ENCODE measurements at places on chromosomes 3 and 15.
A peak's percentile ranks its signal among the peaks of the same experiment; 100 is the strongest.

DNA sequence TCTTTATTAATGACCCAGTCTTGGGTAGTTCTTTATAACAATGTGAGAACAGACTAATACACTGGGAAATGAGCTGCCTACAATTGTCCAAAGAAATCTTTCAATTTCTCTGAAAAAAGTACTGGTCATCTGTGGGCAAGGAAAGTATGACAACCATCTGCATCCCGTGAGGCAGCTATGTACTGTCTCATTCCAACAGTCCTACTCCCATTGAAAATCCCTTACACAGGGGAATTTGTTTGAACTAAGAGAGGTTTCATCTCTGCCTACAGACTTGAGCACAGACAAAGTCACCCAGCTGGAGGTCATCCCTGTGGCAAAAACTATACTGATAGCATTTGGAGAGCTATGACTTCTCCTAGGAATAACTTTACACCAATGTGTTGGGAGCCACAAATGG lies 27.1 kb downstream of the SHC4 start:
- H3K4me3 ChIP-seq: no peak overlapping the region
- no peak overlapping the region for H3K27ac ChIP-seq
- no peaks in the 10 kb centered on the region for H3K4me1 ChIP-seq
- DNase-seq: no peak
- no peaks in the 10 kb centered on the region for H3K36me3 ChIP-seq

DNA sequence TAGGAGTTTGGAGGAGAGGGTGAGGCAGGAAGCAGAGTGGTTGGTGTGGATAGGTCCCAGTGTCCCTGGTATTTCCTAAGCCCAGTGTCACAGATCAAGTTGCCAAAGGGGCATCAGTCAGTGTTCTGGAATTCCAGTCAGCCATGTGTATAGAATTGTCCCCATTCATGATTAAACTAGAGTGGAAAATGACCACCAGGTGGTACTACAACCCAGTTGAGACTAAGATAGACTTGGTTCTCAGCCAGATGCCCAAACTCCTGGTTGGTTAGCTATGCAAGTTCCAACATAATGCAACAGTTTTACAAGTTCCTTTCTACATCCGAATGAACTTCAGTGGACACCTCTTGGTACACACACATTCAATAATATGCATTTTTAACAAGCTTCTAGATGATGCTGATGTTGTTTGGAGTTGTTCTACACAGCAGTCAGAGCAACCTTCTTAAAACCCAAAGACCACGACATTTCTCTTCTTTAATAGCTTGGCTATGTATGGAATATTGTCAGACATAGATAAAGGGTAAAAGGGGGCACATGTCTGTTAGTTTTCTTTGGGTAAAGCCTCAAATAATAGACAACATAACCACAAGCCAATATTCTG lies 8.4 kb upstream of the ATR start:
- no peak overlapping the region for H3K4me3 ChIP-seq
- no peaks in the 10 kb centered on the region for H3K36me3 ChIP-seq
- no peaks in the 10 kb centered on the region for H3K27me3 ChIP-seq
- H3K27ac ChIP-seq: no peak overlapping the region
- H3K4me1 ChIP-seq: no peaks in the 10 kb centered on the region

GRCh38 chr3:149120051-149120972 lies 9.1 kb upstream of the HPS3 start:
- no peaks in the 10 kb centered on the region for H3K4me1 ChIP-seq
- no peaks in the 10 kb centered on the region for H3K27me3 ChIP-seq
- H3K36me3 ChIP-seq: no peaks in the 10 kb centered on the region
- no peak for DNase-seq
- H3K4me3 ChIP-seq: no peak overlapping the region

DNA sequence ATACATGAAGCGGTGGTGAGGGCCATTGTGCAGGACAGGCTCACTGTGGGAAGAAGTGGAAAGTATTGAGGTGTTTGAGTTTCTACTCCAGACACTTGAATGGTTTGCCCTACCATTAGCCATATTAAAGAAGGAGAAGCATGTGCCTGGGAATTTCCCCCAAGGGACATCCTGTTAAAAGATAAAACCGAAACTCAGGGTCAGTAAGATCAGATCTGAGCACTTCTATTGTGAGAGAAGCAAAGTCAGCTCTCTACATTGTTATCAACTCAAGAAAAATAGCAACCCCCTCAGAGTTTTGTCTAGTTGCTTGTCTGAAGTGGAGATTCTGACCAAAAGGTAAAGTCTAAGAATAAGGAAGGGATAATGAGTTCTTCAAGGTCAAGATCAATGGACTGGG lies 269.8 kb downstream of the CHST2 start:
- no peak overlapping the region for H3K4me3 ChIP-seq
- H3K27ac ChIP-seq: no peak overlapping the region
- no peaks in the 10 kb centered on the region for H3K27me3 ChIP-seq
- no peaks in the 10 kb centered on the region for H3K36me3 ChIP-seq
- no peaks in the 10 kb centered on the region for H3K4me1 ChIP-seq

DNA sequence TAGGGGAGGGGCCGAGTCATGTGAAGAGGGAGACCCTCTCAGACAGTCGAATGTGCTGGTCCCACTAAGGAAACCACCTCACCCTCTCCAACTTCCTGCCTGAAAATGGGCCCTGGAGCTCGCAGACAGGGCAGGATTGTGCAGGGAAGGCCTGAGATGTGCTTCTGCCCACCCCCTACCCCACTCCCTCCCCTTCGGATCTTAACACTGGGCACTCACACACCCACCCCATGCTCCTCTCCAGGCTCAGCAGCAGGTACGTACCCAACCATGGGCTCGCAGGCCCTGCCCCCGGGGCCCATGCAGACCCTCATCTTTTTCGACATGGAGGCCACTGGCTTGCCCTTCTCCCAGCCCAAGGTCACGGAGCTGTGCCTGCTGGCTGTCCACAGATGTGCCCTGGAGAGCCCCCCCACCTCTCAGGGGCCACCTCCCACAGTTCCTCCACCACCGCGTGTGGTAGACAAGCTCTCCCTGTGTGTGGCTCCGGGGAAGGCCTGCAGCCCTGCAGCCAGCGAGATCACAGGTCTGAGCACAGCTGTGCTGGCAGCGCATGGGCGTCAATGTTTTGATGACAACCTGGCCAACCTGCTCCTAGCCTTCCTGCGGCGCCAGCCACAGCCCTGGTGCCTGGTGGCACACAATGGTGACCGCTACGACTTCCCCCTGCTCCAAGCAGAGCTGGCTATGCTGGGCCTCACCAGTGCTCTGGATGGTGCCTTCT lies 20.0 kb downstream of the ATRIP start:
- H3K27ac ChIP-seq: peak overlapping the region; percentile 96
- peaks cover 48% of the 10 kb centered on the region for H3K4me1 ChIP-seq
- H3K4me3 ChIP-seq: peak overlapping the region; percentile 52
- peak; percentile 48 for DNase-seq
- no peaks in the 10 kb centered on the region for H3K36me3 ChIP-seq

DNA sequence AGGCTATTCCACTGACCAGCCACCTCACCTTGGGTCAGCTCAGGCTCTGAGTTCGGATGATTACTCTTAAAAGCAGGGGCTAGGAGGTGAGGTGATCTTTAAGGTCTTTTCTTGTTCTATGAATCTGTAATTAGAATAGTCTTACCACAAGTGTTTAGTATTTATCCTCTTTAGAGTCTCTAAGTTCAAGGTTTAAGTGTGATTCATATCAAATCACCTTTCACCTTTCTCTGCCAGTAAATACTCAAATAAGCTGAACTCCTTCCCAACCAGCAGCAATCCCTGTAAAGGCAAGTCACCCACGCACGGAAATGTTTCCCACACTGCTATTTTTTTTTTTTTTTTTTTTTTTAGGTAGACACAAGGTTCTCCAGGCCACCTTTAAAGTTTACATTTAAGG lies 14.5 kb upstream of the TMEM44 start:
- peaks cover 53% of the 10 kb centered on the region for H3K36me3 ChIP-seq
- DNase-seq: no peak
- H3K27ac ChIP-seq: no peak overlapping the region
- H3K4me1 ChIP-seq: no peaks in the 10 kb centered on the region
- no peaks in the 10 kb centered on the region for H3K27me3 ChIP-seq

GRCh38 chr15:89967881-89968280 lies 33.2 kb upstream of the ZNF710 start:
- no peak overlapping the region for H3K4me3 ChIP-seq
- no peak for DNase-seq
- no peaks in the 10 kb centered on the region for H3K36me3 ChIP-seq
- no peaks in the 10 kb centered on the region for H3K27me3 ChIP-seq

- H3K27me3 ChIP-seq: peaks cover 44% of the 10 kb centered on the region
- peaks cover 3% of the 10 kb centered on the region for H3K4me1 ChIP-seq
- DNase-seq: peak; percentile 77
- peak overlapping the region; percentile 10 for H3K27ac ChIP-seq
- H3K36me3 ChIP-seq: no peaks in the 10 kb centered on the region
- no peak overlapping the region for H3K4me3 ChIP-seq
These were observed 1.0 kb downstream of the IQSEC1 start for GRCh38 chr3:13072239-13072599.

DNA sequence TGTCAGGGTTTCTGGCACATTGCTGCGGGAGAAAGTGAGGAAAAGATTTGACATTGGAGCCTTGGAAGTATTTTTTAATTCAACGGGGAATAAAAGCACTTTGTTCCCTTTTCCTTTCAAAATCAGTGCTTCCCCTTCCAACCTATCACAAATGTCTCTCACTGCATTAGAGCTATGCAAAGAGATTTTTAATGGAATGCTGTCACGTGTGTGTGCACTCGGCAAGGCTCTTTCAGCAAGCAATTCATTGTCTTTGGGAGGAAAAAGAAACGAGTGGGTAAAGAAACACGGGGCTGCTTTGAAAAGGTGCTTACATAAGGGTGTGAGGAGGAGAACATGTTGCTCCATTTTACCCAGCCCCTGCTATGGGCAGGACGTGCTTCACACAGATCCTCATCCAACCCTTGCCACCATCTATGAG lies 490.4 kb upstream of the PROK2 start:
- H3K4me1 ChIP-seq: peaks cover 15% of the 10 kb centered on the region
- H3K27ac ChIP-seq: no peak overlapping the region
- H3K27me3 ChIP-seq: no peaks in the 10 kb centered on the region
- no peak overlapping the region for H3K4me3 ChIP-seq
- DNase-seq: no peak

DNA sequence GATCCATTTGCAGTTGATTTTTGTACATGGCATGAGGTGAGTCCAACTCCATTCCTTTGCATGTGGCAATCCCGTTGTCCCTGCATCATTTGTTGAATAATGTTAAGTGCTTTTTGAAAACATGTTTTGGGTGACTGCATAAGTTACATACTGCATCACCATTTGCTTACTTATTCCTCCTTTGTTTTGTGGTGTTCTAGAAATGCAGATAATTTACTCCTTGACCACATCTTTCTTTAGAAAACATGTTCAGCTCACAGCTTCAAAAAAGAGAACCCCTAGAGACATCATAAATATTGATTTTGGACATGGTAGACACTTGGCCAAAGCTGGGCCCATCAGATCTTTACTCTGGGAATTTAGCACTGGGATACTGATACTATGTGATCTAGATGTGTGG lies 135.3 kb upstream of the DAZL start:
- DNase-seq: no peak
- no peaks in the 10 kb centered on the region for H3K27me3 ChIP-seq
- H3K4me1 ChIP-seq: no peaks in the 10 kb centered on the region
- no peak overlapping the region for H3K4me3 ChIP-seq
- no peak overlapping the region for H3K27ac ChIP-seq
- no peaks in the 10 kb centered on the region for H3K36me3 ChIP-seq

GRCh38 chr3:141489203-141489602 lies 2.4 kb downstream of the RASA2 start:
- H3K4me1 ChIP-seq: peaks cover 18% of the 10 kb centered on the region
- no peaks in the 10 kb centered on the region for H3K27me3 ChIP-seq
- H3K27ac ChIP-seq: no peak overlapping the region
- DNase-seq: no peak
- no peak overlapping the region for H3K4me3 ChIP-seq

DNA sequence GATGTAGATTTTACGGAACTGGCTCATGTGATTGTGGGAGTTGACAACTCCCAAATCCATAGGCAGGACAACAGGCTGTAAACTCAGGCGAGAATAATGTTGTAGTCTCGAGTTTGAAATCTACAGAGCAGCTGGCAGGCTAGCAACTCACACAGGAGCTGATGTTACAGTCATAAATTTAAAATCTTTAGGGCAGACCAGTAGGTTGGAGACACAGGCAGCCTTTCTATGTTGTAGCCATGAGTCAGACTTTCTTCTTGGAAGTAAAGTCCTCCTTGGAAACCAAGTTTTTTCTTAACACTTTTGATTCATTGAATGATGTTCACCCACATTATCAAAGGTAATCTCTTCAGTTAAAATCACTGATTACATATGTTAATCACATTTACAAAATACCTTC lies 89.1 kb upstream of the ALCAM start:
- no peak overlapping the region for H3K4me3 ChIP-seq
- H3K27ac ChIP-seq: no peak overlapping the region
- H3K4me1 ChIP-seq: no peaks in the 10 kb centered on the region
- H3K36me3 ChIP-seq: no peaks in the 10 kb centered on the region

GRCh38 chr3:144237351-144237750 lies 265.7 kb downstream of the DIPK2A start:
- no peak overlapping the region for H3K27ac ChIP-seq
- H3K4me3 ChIP-seq: no peak overlapping the region
- H3K36me3 ChIP-seq: no peaks in the 10 kb centered on the region
- no peak for DNase-seq

DNA sequence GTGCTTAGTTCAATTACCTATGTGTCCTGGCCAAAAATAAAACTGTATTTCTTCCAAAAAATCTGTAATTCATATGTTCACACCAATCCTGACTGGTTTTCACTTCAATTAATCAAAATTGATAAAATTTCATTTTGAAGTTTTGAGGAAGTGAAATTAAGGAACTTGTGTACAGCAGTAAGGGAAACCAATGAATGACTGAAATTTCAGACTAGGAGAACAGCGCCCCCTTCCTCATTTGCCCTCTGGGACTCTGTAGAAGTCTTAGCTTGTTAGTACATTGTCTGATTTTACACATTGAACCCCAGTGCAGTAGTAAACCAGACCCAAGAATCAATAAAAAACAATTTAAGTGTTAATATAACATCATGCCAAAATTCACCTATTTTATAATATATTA lies 495.3 kb upstream of the AGTR1 start:
- no peak for DNase-seq
- no peak overlapping the region for H3K4me3 ChIP-seq
- H3K27ac ChIP-seq: no peak overlapping the region
- no peaks in the 10 kb centered on the region for H3K4me1 ChIP-seq

GRCh38 chr15:91302588-91303439 lies 202.8 kb downstream of the SV2B start:
- H3K4me1 ChIP-seq: no peaks in the 10 kb centered on the region
- no peak overlapping the region for H3K4me3 ChIP-seq
- H3K36me3 ChIP-seq: no peaks in the 10 kb centered on the region
- H3K27ac ChIP-seq: no peak overlapping the region

GRCh38 chr3:97009427-97010019 lies 195.1 kb downstream of the EPHA6 start:
- no peak overlapping the region for H3K27ac ChIP-seq
- no peak overlapping the region for H3K4me3 ChIP-seq
- no peaks in the 10 kb centered on the region for H3K27me3 ChIP-seq
- H3K4me1 ChIP-seq: no peaks in the 10 kb centered on the region

GRCh38 chr3:139934613-139935015 lies 371 bp upstream of the CLSTN2 start:
- peaks cover 24% of the 10 kb centered on the region for H3K4me1 ChIP-seq
- peak; percentile 14 for DNase-seq
- H3K27me3 ChIP-seq: peaks cover 43% of the 10 kb centered on the region

Data from transverse colon (tissue), 4 donors.